ENCODE measurements at places on chromosomes 2 and 18.
A peak's percentile ranks its signal among the peaks of the same experiment; 100 is the strongest.

GRCh38 chr2:173855661-173856060, 109.5 kb downstream of the SP3 start:
- DNase-seq, result peak; percentile 9

DNA sequence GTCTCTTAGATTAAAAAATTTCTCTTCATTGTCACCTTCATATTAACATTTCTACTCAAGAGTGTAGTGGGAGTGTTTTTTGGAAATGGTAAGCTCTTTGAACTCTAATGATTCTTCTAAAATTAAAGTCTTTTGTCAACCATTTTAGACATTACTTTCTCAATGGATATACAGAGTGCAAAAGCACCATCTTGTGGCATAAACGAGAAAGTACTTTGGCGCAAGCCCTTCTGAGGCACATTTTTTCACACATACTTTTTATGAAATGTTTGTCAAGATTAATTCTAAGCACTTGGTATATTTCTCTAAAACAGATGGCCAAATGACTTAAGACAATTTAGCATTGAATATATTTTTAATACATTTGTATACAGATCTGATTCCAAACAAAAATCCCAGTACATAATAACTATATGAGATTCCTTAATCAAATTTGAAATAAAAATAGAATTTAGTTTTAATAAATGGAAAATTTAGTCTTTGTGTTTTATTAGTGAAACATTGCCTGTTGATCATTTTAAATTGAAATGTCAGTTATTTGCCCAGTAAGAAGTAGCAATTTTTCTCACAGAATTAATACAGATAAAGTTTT, 63.3 kb upstream of the GALNT5 start:
- peak; percentile 67 for DNase-seq

DNA sequence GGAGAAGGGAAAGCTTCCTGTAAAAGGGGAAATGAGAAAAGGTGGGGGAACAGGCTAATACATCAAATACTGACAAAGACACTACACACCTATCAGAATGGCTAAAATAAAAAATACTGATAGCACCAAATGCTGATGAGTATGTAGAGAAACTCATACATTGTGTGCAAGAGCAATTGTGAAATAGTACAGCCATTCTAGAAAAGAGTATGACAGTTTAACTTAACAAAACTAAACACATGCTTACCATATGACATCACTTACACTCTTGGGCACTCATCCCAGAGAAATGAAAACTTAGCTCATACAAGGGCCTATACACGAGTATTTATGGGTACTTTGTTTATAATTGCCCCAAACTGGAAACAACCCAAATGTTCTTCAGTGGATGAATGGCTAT, 53.4 kb downstream of the ZNF638 start:
- DNase-seq, result peak; percentile 78

DNA sequence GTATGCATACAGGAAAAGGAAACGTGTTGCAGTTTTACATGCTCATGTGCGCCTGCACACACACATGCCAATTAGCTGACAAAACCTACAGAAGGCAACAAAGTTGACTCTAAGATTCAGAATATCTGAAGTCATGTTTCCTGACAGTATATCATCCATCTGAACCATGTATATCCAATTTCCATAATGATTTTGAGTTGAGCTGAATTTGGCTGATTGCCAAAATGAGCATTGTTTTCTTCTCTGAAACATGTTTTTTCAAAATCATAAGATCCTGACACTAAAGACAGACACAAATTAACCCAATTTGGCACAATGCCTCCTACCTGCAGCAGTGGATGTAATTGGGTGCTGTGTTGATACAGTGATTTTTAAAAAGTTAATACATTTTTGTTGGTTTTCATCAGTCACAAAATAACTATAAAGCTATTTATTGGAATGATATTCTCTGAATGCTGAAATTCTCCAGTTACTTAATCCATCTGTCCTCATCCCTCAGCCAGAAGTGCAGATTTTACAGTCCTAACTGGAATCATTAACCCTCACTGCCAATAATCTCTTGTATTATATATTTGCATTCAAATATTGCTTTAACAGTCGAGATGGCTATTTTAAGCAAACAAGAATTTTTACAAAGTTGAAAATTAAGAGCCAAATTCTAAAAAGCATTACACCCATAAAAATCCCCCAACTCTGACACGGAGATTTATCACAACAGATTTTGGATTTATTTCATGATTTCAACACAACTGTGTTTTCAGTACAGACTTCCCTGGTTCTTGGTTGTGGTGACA, 161.7 kb upstream of the LMAN1 start:
- DNase-seq, result no peak

- DNase-seq, result no peak
These were observed 478.3 kb downstream of the ZEB2 start for GRCh38 chr2:144041612-144042011.

GRCh38 chr2:204982303-204982702, 437.0 kb downstream of the PARD3B start:
- DNase-seq, result no peak

DNA sequence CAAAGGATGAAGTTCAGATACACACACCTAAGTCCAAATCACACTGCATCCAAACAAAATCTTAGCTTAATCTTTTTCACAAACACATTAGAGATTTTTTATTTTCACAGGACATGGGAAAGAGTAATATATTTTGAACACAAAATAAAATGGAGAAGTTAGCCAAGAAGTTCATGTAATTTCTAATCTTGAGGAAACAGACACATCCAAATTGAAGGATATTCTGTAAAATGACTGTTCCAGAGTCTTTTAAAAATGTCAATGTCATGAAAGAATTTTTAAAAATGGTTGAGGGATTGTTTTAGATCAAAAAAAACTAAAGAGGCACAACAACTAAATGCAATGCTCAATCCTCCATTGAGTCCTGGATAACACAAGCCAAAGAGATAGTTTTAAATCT, 12.4 kb upstream of the RAPGEF4 start:
- DNase-seq, result no peak

- no peak for DNase-seq
These were observed 304.8 kb upstream of the SOX11 start for GRCh38 chr2:5387406-5387805.

- no peak for DNase-seq
These were observed 694.2 kb downstream of the EPHA4 start for GRCh38 chr2:220877897-220878296.

DNA sequence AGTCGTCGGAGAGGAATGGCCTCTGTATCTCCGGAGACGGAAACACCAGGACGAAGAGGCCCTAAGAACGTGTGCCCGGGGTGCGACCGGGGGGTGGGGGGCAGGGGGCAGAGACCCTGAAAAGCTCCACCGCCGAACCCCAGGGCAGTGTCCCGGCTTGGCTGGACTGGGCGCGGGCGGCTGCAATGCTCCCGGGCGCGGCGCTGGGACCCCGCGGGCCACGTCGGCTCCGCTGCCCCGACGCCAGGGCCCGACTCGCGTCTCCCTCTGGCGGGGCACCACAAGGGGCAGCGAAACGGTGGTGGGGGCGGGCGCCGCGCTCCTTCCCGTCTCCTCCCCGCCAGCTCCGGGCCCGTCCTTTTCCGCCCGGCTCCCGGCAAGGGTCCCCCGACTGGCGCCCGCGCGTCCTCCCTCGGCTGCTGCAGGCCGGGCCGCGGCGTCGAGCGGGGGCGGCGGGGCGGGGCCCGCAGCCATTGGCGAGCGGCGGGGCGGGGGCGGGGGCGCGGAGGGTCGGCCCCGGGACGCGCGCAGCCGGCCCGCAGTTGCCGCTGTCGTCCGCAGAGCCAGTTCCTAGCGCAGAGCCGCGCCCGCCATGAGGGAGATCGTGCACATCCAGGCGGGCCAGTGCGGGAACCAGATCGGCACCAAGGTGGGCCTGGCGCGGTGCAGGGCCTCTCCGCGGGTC, at the start of gene TUBB6:
TUBB6 (plus strand) TSS at position 541 of the 685 bp plus-strand sequence; CDS start at position 593, 52 bp downstream.
- peak; percentile 86 for DNase-seq

DNA sequence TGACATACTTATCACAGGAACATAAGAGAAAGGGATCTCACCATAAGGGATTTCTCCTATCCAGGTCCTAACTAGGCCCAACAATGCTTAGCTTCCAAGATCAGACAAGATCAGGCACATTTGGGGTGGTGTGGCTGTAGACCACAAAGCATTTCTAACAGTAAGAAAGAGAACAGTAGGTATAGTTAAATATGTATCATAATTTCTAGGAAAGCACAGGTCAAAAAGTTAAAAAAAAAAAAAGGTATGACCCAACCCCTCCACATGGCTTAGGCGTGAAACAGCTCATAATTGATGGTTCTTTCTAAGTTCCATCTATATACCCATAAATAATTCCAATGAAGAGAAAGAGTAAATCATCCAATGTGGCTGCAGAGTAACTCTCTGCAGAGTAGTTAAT, 6.9 kb downstream of the PRKD3 start:
- no peak for DNase-seq

GRCh38 chr2:20438334-20439192, 8.3 kb upstream of the RHOB start:
- DNase-seq, result peak; percentile 94

GRCh38 chr18:3720818-3721545, 271.0 kb downstream of the TGIF1 start:
- no peak for DNase-seq

GRCh38 chr2:152743002-152743401, 24.6 kb downstream of the ARL6IP6 start:
- no peak for DNase-seq

DNA sequence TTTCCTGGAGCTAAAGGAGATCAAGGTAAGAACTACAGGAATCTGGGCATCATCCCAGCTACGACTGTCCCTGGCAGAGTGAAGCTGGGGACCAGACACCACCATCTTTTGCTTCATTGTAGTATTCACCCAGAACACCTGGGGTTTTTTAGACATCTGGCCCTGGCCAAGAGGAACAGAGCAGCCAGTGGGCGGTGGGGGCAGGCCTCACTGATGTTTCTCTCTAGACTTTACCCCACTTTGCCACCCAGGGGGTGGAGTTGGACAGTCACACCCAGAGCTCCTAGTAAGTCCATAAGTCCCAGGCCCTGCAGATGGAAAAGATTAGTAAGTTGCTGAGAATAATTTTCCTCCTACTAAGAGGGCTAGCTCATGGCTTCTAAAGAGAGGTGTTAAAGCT, 39.6 kb downstream of the MARCO start:
- no peak for DNase-seq

DNA sequence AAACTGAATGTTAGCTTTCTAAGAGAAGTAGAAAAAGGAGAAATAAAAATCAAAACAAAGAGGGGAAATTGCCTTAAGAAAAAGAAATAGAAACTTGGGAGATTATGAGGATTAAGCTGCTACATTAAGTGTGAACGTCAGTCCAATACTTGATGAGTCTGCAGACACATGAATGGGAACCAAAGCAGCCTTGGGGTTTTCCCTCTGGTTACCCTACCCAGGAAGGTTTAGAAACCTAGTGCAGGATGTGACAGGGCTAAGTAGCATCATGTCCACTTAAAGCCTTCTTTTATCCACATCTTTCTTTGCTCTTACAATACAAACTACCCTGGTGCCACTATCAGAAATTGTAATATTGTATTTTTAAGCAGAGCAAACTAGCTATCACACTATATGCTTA, 22.3 kb downstream of the SLC35F5 start:
- DNase-seq, result no peak

DNA sequence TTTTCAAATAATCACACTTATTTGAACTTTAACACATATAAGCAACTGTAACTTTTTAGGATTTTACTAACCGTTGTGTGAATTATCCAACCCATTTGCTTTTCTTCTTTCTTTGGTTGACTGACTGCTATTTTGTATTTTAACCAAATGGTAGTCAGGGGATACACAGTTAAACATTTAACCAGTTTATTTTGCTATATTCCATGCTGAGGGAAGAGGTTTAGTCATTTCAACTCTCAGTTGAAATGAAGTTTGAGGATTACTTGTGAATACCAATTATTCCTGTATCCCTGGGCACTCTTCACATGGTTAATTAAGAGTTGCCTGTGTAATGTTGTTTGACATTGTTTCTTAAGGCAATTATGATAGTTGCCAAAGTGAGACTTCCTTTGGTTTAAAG, 1.9 kb downstream of the SPAG16 start:
- no peak for DNase-seq

DNA sequence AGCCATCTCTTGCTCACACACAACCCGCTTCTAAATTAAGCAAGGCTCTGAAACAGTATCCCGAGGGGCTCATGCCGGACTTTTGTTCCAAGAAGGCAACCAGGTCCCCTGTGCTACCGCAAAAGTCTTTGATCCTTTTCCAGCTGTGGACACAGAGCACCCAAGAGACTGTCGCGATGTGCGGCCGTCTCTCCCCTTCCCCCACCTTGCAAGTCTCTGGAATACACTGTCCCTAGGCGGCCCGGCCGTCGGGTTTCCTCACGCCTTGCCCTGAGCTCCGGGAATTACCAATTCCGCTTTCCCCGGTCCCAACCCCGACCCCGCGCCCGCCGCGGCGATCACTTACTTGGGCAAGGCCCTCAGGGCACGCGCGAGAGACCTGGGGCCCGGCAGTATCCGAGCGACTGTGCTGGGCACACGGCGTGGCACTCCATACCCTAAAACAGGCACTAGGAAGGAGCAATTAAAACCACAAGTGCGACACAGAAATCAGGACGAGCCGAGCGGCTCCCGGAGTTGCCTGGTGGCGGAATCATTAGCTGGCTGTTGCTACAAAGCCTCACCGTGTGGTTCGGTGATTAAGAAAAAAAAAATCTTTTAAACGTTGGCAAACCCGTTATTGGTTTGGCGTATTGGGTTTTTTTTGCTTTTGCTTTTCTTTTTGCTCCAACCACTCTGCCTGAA, 2.2 kb upstream of the DLX1 start:
- peak; percentile 54 for DNase-seq

- no peak for DNase-seq
These were observed 23.9 kb downstream of the DOK1 start for GRCh38 chr2:74578408-74578807.

DNA sequence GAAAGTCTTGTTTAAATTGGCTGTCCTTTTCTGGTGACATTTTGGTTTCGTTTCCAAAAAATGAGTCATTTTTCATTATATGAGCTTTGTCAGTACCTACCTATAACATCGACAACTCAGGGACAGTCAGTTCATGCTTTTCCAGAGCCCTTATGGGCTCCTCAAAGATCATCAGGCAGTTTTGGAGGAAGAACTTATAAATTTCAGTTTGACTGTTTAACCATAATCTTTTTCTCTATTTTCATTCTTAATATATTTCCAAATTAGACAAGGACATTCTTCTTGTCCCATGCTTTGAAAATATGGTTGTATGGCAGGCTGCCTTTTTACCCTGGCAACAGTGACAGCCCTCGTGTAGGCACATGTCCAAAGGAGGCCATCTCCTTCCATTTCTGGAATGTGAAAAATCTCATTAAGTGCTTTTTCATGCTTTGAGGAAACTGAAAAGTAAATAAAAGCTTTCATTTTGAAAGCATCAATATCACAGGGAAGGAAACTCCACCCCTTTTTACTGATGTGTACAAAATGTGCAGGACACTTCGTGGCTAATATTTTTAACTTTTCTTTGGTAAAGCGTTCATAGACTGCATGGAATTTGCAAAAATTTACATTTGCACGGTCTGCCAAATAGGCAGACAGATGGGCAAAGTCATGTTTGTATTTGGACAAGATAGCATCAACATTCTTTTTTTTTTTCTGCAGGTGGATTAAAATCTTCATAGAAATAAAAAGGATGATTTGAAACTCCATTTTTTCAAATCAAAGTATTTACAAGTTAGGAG, 7.2 kb upstream of the PROC start:
- peak; percentile 88 for DNase-seq

- no peak for DNase-seq
These were observed 565.1 kb downstream of the ARHGAP15 start for GRCh38 chr2:143694335-143694734.

- no peak for DNase-seq
These were observed 260.9 kb downstream of the DSC3 start for GRCh38 chr18:30781601-30782000.

- DNase-seq, result no peak
These were observed 51.7 kb downstream of the NCKAP5 start for GRCh38 chr2:133516405-133517026.

All from fibroblast of gingiva (primary cell).